AG04450 (cell line): ENCODE measurements at places on chromosomes 1 and 21.

DNA sequence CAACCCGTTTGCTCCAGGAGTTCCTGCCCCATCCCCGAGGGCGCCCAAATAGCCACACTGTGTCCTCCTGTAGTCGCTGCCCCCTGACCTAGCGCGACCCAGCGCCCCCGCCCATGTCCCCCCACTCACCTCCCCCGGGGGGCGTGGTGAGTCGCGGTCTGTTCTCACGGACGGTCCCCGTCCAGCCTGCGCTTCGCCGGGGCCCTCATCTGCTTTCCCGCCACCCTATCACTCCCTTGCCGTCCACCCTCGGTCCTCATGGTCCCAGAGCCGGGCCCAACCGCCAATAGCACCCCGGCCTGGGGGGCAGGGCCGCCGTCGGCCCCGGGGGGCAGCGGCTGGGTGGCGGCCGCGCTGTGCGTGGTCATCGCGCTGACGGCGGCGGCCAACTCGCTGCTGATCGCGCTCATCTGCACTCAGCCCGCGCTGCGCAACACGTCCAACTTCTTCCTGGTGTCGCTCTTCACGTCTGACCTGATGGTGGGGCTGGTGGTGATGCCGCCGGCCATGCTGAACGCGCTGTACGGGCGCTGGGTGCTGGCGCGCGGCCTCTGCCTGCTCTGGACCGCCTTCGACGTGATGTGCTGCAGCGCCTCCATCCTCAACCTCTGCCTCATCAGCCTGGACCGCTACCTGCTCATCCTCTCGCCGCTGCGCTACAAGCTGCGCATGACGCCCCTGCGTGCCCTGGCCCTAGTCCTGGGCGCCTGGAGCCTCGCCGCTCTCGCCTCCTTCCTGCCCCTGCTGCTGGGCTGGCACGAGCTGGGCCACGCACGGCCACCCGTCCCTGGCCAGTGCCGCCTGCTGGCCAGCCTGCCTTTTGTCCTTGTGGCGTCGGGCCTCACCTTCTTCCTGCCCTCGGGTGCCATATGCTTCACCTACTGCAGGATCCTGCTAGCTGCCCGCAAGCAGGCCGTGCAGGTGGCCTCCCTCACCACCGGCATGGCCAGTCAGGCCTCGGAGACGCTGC lies 1.1 kb downstream of the HTR6 start:
- no peak for DNase-seq

DNA sequence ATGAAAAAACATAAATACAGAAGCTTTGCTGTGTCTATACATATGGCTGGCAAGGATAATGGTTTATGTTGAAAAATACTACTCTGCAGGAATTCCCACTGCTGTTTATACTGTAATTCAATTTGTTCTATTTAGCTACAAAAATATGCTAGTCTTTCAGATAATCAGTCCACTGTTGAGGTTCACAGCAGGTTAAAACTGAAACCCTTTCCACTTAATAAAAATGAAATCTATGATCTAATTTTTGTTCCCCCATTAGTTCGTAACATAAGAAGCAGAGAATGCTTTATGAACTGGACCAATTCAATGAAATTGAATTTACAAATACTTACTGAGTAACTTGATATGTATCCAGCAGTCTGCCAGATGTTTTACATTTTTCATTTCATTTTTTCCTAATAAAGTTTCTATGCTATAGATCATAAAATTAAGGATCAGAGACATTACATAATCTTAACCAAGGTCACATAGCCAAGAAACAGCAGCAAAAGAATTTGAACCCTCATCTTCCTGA lies 360.1 kb upstream of the BEND5 start:
- no peak for DNase-seq

- DNase-seq, result no peak
Measured at GRCh38 chr1:243980471-243980870, 70.6 kb upstream of the ZBTB18 start.

GRCh38 chr1:220307607-220308006 lies 35.4 kb upstream of the RAB3GAP2 start:
- DNase-seq, result no peak

GRCh38 chr1:103948526-103948925 lies 198.8 kb downstream of the AMY1C start:
- DNase-seq, result no peak

GRCh38 chr1:89615676-89616598 lies 17.0 kb upstream of the LRRC8C start:
- no peak for DNase-seq

- DNase-seq, result no peak
Measured at GRCh38 chr1:212967801-212968200, 17.5 kb downstream of the VASH2 start.

DNA sequence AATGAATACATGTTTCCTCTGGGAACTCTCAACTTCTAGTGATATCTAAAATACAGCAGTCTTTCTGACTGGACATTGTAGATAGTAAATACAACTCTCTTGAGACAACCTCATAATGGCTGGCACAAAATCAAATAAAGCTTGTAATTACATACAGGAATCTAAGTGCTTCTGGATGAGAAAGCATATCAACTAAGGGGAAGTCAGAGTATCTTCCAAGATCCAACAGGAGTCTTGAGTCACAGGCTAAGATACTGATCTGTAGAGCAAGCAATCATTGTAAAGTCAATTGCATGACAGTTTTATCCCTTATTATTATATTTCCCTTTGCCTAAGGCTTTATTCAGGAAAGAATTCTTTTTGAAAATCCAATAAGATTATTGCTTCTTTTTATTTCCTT lies 249.9 kb downstream of the LRRIQ3 start:
- no peak for DNase-seq

- no peak for DNase-seq
Measured at GRCh38 chr1:16095447-16095846, 22.0 kb upstream of the FAM131C start.

- no peak for DNase-seq
Measured at GRCh38 chr1:155834296-155834926, 22.6 kb downstream of the GON4L start.

- no peak for DNase-seq
Measured at GRCh38 chr1:60049188-60049587, 24.4 kb downstream of the C1orf87 start.

DNA sequence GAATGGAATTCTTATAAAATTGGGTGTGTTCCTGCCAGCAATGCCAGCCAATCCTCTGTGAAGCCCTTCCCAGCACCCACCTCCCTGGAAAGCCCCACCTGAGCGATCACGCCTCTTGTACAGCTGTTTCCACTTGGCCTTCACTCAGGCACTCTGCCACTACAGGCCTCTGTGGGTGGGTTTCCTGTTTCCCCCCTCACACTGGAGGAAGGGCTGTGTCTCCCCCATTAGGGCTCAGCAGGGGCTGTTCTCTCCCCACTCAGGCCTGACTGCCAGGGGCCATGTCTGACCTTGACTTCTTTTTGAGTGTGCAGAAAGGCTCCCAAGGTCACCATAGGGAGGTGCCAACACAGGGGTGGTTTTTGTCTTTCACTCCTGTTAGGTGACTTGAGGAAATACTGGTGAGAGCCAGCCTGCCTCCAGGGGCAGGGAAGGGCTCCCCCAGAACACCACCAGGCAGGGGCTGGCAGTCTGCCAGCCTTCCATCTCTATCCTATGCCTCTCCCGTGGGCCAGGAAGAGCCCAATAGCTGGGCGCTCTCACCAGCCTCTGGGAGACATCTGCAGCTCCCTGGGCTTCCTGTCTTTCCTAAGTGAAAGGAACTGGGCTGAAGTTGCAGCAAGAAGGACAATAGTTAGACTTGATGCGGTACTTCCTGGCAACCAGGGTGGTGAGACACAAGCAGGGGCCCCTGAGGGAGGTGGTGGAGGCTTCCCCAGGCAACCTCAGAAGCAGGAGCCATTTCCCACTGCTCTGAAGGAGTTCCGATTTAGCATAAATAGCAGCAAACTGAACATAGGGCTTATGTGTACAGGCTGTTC lies 49.1 kb downstream of the ELK4 start:
- no peak for DNase-seq

GRCh38 chr1:110003747-110004428 lies 19.3 kb downstream of the AHCYL1 start:
- DNase-seq, result peak; percentile 97

DNA sequence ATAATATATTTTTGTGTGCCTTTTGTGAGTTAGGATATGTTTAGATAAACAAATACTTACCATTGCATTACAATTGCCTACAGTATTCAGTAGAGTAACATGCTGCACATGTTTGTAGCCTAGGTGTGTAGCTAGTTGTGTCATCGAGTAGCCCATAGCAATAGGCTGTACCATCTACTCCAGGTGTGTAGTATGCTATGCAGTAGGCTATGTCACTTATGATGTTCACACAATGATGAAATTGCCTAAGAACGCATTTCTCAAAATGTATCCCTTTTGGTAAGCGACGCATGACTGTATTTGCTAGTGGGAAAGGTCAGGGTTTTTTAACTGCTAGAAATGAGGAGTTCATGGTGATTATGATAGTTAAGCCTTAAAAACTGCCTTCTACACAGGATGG lies 30.0 kb upstream of the B3GALT5 start:
- no peak for DNase-seq

GRCh38 chr1:18693256-18694098 lies 62.8 kb downstream of the PAX7 start:
- DNase-seq, result no peak

GRCh38 chr1:165376811-165377311 lies 20.3 kb upstream of the LMX1A start:
- no peak for DNase-seq

DNA sequence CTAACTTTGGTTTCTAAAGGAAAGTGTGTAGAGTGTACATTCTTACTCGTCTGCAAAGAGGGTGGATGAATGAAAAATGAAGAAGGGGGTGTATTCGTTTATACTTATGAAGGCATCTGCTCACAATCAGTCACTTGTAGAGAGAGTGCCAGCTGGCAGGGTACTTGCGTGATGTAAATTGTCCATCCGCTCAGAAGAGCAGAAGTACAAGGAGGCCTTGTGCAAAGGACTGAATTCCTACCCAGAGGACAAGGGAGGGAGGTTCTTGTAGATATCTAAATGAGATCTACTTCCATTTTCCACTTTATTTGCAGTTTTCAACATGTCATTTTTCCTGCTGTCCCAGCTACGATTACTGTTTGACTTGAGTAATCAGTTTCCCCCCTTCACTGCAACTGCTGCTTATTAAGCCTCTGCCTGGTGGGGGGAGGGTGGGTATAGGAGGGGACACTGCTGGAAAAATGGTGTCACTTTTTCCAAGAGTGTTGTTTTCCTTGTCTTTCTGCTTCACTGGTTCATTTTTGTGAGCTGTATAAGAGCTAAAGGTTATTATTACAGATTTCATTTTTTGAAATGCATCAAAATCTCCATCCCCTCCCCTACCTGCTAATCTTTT lies 67.3 kb downstream of the LAMC1 start:
- DNase-seq, result no peak

DNA sequence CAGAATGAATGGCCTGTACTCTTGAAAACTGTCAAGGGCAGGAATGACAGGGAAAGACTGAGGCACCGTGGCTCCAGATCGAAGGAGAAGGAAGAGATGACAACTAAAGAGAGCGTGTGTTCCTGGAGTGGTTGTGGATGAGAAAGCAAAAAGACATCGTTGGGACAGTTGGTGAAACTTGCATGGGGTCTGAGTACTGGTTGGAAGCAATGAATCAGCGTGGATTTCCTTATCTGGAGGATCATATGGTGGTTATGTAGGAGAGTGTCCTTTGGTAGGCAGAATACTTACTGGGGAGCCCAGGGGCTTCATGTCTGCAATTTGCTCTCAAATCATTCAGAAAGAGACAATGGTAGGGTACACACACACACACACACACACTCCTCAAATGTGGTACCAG lies 13.9 kb downstream of the LEMD1 start:
- DNase-seq, result no peak

GRCh38 chr1:58431901-58432620 lies 114.5 kb downstream of the OMA1 start:
- no peak for DNase-seq

DNA sequence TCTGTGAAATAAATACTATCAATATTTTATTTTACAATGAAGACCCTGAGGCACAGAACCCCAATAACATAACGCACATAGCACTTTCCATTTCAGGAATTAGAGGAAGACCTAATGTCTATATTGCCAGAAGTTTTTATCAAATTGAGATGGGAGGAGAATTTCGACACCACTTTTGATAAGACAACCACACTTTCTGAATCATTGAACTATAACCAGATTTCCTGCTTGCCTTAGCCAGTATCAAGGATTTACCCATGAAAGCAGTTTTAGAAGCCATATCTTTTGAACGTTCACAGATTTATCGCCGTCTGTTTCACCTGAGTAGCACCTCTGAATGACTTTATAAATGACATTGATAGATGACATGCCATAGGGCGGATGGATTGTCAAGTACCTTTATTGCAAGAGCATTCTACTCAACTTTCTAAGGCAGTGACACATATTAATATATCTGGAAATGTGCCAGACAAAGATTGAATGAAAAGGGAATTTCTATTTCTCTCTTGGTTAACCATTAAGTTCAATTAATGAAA lies 768.4 kb downstream of the LTN1 start:
- DNase-seq, result no peak

DNA sequence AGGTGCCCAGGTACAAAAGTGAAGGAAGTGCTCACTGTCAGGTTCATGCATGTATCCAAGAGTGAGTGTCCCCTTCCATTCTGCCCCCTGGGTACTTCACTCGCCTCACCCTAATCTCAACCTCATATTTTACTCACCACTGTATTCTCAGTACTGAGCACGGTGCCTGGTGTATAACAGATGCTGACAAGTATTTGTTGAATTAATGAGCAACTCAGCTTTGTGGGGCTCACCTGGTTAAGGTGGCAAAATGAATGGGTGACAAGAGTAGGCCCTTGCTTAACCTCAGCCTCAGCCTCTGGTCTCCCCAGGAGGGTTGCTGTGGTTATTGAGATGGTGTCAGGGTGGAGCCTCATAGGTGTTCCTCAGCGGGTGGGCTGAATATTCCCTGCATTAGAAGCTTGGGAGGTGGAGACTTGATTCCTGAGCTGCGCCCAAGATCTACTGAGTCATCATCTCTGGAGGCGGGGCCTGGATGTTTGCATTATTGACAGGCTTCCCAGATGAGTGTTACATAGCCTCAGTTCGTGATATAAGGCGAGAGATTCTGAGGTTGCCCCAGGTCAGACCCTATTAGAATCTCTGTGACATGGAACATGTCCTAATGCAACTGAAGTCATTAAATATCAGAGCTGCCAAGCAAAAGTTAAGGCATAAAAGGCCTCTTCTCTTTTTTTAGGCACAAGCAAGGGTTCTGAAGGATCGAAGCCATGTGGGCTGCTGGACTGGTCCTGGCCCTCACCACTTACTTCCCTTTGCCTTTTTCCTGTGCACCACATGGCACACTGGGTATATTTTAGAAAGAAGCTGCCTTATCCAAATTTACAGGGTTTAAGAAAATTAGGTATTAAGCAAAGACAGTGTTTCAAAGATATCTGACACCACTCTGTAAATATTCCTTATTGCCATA lies 39.2 kb downstream of the SYT6 start:
- no peak for DNase-seq

- no peak for DNase-seq
Measured at GRCh38 chr1:205578780-205579571, 52.8 kb downstream of the ELK4 start.
